ENCODE measurements at places on chromosomes 1 and 21. TPM values are rescaled to one million over a fixed set of nuclear protein-coding genes. Genes with fewer than 3 reads are reported as not detected.

Gene CLCA2
- not detected for total RNA-seq

Gene GNAT2
- not detected for total RNA-seq

GRCh38 chr1:45619149-45619921 lies 4.5 kb downstream of the CCDC17 start:
- DNase-seq: no peak

GRCh38 chr1:234755449-234755863 lies 145.5 kb upstream of the IRF2BP2 start:
- DNase-seq: peak; percentile 86

DNA sequence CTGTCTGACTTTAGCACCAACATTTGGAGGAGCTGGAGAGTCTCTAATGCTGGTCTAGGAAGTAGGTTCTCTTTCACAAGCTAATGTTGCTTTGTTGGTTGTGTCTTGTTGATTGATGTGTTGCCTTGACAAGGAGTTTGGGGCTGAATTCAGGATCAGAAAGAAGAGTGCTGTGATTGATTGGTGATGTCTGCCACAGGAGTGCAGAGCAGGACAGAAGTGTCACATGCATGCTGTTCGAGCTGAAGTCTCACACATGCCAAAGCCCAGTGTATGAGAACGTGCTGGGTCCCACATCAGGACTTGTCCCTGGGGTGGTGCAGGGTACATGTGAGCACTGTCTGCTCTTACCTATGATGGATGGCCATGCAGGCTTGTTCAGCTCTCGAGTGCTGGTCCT lies 694.4 kb downstream of the MATN1 start:
- no peak for DNase-seq

Gene CD5L
- 4.9 TPM for total RNA-seq

GRCh38 chr1:60068393-60069045 lies 5.1 kb downstream of the C1orf87 start:
- DNase-seq: no peak

DNA sequence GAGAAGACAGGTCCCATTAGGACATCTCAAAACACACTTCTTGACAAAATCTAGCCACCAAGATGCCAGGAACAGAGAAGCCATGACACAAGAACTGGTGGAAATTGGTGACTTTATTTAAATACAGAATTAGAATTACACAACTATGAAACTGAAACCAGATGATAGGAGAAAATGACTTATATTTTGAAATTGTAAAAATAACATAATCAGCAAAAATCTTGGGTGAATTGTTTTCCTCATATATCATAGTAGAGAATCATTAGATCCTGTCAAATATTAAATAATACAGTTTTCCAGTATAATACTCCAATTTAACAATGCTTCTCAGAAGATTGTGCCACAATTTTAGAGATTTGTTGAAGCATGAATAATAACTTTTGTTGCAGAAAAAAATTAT lies 81.5 kb upstream of the MROH9 start:
- DNase-seq: no peak

Gene MXRA8
- total RNA-seq: 21.7 TPM

DNA sequence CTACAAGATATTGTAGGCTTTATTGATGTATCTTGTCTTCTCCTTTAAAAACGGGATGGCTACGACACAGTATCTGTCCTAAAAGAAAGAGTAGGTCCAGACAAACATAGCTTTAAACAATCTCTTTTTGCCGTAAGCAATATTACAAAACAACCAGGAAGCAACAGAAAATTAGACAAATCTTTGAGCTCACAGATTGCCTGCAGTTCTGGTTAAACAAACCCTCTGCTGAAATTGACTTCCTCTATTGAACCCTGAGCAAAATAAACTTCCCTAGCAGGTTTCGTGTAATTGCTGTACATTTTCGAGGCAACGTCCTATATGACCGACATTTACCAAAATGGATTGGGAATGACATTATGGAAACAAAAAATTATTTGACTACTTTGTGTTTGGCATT lies 50.6 kb downstream of the CHML start:
- no peak for DNase-seq

Data from Right ventricle myocardium superior (tissue), 1 donor.